ENCODE measurements at places on chromosomes 5 and 9.

- DNase-seq = no peak
Observed at GRCh38 chr5:132024789-132025402, 13.4 kb upstream of the ACSL6 start.

DNA sequence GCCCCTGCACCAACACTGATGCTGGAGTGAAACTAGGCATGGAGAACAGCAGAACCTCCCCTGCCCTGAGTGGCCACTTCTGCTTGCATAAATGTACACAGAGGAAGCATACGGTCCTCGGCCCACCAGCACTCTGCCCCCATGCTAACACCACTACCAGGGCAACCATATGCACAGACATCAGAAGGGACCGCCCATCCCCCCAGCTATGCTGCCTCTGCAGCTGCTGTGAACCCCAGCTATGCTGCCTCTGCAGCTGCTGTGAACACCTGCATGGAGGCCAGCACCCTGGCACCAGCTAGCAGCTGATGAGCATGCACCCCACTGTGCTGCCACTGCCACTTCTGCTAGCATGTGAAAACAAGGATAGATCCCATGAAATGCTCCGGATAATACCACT lies 250.3 kb downstream of the TUSC1 start:
- no peak for DNase-seq

GRCh38 chr5:67214036-67214435 lies 17.4 kb upstream of the CD180 start:
- no peak for DNase-seq

DNA sequence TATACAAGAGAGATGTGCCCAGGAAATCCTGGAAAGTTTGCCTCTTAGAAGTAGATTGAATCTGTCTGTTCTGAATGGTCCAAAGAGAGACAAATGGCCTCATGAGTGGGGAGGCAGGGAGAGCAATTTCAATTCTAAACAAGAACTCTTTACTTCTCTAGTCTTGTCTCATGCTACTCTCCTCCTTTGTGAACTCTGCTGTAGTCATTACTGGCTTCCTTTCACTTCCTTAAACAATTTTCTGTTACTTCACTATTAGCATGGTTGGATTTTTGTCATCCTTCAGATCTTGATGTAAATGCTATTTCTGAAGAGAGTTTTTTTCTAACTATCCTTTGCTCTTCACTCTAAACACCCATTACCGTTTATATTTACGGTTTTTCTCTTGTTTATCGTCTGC lies 54.0 kb upstream of the GRIN3A start:
- DNase-seq = no peak

DNA sequence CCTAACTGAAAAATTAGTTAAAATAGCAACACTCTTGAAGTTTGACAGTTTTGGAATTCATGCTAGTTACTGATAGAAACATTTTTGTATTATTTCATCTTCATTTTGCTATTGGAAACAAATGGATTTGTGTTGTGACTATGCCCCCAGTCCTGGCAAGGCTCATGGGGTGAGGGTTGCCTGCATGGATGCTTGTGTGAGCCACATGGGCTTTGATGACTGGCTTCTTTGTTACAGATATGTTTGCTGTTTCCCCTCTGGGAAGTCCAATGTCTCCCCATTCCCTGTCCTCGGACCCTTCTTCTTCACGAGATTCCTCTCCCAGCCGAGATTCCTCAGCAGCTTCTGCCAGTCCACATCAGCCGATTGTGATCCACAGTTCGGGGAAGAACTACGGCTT lies 44.2 kb downstream of the CD180 start:
- no peak for DNase-seq

- no peak for DNase-seq
Observed at GRCh38 chr5:10688651-10689171, 72.3 kb downstream of the DAP start.

DNA sequence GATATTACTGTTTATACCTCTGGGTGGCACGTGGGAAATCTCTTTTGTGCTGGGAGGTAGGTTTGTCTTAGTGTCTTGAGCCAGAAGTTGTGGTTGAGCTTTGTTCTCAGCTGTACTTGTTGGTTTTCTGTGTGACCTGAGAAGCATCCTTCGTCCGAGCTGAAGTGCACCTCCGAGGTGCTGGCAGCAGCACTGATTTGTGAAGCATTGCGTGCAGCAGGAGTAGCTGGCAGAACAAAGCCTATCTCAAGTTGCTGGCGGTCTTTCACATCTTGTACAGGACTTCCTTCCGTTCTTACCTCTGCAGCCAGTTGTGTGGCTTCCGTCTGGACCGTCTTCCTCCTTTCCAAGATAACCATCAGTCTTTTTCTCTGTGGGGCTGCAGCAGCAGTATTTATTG lies 4.3 kb downstream of the PRRC2B start:
- peak; percentile 55 for DNase-seq

GRCh38 chr9:88574953-88575352 lies 40.0 kb downstream of the NXNL2 start:
- peak; percentile 47 for DNase-seq

GRCh38 chr5:17890501-17890900 lies 256.2 kb downstream of the TAF11L14 start:
- no peak for DNase-seq

DNA sequence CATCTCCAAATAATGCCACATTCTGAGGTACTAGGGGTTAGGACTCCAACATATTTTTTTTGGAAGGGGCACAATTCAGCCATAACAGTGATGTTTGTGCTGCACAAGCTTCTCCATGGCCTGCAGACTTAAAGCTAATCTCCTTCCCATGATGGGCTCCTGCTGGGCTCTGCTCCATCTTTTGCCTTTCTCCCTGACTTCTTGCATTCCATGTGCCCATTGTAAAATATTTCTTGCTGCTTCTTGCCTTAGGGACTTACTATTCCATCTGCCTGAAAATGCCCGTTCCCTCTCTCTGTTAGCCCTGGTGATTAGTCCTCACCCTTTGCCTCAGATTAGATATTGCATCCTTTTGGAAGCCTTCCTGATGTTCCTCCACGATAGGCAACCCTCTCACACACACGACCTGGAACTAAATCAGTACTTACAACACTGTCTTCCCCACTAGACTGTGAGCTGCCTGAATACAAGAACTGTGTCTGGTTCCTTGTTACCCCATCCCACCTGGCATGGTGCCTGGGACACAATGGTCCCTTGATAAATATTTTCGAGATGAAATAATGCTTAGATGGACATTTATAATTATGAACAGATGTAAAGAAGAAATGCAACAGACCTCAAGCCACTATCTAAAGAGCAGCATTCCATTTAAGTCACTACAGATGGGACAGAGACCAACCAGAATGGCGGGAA lies 33.5 kb downstream of the OR1J1 start:
- no peak for DNase-seq

GRCh38 chr5:153516504-153517240 lies 26.2 kb downstream of the GRIA1 start:
- DNase-seq = no peak

DNA sequence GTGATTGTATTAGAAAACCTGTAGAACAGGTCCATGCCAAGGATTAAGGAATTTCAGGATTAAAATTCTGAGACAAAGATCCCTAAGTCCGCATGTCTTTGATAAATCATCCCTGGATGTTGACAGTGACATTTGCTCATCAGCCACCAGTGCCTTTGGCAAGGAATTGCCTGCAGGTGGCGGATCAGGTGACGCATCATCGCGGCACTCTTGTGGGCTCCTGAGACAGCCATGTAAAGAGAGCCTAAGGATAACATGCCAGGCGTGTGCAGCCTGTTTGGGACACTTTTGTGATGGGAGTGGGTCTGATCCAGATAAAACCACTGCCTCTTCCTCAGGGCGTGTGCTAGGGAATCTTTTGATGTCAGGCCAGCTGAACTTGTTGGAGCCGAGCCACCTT lies 40.6 kb downstream of the ADCY2 start:
- DNase-seq = no peak

DNA sequence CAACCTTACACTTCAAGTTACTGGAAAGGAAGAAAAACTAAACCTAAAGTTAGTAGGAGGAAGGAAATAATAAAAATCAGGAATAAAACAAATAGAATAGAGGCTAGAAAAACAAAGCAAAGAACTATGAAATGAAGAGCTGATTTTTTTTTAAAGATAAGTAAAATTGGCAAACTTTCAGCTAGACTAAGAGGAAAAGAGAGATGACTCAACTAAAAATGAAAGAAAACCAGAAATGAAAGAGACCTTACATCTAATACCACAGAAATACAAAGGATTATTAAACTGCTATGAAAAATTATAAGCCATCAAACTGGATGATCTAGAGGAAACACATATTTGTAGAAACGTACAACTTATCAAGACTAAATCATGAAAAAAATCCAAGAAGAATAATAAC lies 60.0 kb downstream of the PRRC1 start:
- no peak for DNase-seq

DNA sequence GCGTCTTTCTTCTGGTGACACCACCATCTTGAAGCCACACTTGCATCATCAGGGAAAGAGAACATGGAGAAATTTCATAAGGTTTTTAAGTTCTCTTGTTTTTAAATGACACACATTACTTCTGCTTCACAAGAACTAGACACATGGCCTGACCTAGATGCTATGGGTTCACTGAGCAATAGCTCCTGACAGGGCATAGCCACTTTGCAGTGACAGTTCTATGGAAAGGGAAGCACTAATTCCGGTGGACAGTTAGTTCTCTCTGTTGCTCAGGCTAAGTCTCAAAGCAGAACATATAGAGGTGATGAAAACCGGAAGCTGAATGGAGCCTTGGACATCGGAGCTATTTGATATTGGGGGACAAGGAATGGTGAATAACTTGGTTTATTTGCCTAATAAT lies 940.1 kb upstream of the WWC1 start:
- no peak for DNase-seq

- no peak for DNase-seq
Observed at GRCh38 chr9:94014920-94015319, 59.8 kb upstream of the BARX1 start.

DNA sequence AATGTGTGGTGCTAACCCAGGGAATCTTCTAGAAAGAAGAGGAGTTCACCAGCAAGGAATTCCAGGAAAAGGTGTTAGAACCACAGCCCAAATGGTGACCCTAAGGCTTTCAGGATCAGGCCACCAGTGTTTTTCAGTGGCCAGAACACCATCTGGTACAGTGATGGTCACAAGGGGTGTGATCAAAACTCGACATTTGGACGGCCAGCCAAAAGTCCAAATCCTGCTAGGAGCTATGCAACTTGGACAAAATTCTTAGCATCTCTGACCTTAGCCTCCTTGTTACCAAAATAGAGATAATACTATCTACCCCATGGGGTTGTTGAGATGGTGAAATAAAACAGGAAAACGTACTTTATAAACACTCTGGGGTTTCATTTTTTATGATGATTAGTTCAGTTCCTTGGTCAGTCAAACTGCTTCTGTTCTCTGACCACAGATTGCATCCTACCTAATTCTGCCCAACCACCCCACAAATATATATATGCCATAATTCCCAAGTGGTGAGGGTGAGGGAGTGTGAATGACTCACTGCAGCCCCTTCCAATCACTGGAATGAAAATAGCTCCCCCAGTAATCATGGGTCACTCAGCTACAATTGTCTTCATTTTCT lies 210.3 kb downstream of the CDK5RAP2 start:
- no peak for DNase-seq

Data from astrocyte of the hippocampus (primary cell).